ENCODE measurements at places on chromosomes 12 and 14. TPM values are rescaled to one million over a fixed set of nuclear protein-coding genes. Genes with fewer than 3 reads are reported as not detected.

- DNase-seq, result no peak
Observed at GRCh38 chr12:125454291-125454690, 389.1 kb downstream of the AACS start.

DNA sequence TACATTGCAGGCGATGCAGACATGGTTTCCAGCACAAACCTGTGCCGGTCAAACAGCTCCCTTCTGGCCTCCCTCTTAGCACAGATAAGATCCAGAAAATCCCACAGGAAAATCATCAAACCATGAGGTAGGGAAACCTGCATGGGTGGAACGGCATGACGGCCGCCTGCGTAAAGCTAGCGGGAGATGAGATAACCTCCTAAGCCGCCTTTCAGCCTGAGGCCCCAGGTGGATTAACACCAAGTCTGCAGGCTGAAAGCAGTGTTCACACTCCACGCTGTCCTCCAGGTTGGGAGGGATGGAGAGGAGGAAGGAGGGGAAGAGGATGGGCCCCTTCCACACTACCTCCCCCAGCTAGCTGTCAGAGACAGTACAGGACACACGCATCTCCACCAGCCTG, 63.8 kb downstream of the TSPAN11 start:
- no peak for DNase-seq

DNA sequence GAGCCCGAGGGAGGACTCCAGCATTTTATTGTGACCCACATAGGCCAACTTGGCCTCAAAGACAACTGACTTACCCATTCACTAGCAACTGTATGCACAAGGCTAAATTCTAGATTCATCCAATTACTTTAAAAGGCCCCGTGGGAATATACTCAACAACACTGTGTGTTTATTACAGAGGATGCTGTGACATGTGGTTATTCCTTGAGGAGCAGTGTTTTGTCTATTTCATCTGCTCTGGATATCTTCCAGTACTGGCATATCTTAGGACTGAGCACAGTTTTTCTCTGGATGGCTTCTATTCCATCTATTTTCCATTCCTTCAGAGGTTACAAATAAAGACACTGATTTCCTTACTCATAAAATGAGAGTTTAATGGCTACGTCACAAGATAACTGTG, 87.2 kb upstream of the KRAS start:
- no peak for DNase-seq

Gene RFX4
- not detected for total RNA-seq

Gene STAC3
- total RNA-seq, result 5.7 TPM

DNA sequence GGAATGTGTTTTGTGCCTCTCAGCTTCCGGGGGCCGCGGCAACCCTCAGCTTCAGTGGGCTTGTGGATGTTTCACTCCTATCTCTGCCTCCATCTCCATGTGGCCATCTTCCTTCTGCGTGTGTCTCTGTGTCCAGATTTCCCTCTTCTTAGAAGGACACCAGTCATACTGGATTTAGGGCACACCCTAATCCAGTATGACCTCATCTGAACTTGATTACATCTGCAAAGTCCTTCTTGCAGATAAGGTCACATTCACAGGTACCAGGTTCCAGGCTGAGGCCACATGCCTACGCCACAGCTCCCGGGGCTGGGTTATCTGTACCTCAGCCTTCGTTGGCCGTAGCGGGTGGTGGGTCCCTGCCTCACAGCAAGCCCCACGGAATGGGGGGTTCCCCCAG, 68.9 kb downstream of the ZNF664 start:
- DNase-seq, result no peak

Gene REM2
- 0.66 TPM for total RNA-seq

DNA sequence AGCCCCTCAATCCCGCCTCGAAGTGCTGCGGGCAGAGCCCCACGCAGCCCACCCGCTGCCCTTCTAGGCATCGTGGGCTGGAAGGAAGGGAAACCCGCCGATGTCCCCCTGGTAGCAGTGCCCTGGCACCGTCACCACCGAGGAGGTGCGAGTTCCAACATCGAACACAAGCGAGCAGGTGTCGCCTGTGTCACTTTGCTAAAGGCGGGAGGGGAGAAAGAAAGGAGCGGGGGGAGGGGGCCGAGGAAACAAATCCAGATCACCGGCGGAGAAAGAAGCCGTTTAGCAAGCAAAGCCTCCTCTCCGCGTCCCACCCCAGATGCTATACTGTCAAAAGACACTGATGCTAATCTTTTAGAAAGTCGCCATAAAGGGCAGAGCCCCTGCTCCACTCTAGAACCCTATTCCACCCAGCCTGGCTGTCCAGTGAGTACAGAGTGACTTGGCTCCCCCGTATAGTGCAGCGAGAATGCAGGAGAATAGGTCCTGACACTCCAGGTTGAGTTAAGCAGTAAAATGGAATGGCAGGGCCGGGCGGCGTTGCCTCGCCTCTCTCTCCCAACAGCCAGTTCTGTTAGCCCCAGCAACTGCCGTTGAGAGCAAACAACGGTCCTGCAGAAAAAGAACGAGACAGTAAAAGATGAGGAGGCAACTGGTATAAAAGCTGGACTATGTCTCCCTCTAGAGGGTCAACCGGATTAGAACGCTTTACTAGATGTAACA, 67.9 kb upstream of the USP15 start:
- peak; percentile 20 for DNase-seq

- no peak for DNase-seq
Observed at GRCh38 chr12:32702946-32703345, 23.8 kb downstream of the DNM1L start.

GRCh38 chr12:52020539-52021336, 14.0 kb downstream of the TAMALIN start:
- no peak for DNase-seq

DNA sequence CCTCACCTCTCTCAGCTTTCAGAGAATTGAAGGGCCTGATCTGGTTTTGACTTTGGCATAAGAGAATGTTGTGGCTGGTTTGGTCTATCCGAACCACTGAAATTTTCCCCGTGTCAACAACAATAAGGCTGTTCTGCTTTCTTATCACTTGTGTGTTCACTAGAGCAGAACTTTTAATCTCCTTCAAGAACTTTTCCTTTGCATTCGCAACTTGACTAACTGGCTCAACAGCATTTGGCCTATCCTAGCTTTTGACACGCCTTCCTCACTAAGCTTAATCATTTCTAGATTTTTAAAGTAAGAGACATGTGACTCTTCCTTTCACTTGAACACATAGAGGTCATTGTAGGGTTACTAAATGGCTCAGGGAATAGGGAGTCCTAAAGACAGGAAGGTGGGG, 25.9 kb upstream of the EDDM3A start:
- DNase-seq, result no peak

Gene HOXC5
- total RNA-seq, result not detected

DNA sequence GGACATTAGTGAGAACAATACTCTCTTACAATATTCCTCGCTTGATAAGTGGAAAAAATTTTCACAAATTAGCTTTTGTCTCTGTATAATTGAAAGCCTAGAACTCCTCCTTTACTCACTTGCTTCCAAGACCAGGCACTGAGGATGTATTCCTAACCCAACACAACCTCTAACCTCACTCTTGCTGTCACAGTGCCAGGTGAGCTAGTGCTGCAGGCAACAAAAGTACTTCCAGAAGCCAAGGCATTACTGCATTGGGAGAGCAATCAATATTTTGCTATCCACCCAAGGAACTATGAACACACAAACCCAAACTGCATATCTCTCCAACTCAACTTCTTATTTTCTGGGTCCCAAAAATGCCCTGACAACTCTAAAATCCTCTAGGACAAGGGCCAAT, 1081.0 kb downstream of the VRK1 start:
- no peak for DNase-seq

- DNase-seq, result no peak
Observed at GRCh38 chr12:79848339-79848738, 86.6 kb downstream of the PPP1R12A start.

- no peak for DNase-seq
Observed at GRCh38 chr14:69624136-69624535, 12.7 kb downstream of the SUSD6 start.

- peak; percentile 58 for DNase-seq
Observed at GRCh38 chr12:46177837-46178608, 90.8 kb downstream of the SLC38A1 start.

Gene RDH12
- total RNA-seq, result not detected

Gene KRT2
- total RNA-seq, result 0.08 TPM

GRCh38 chr12:16070113-16070512, 159.0 kb downstream of the DERA start:
- DNase-seq, result no peak

- no peak for DNase-seq
Observed at GRCh38 chr14:68779761-68780323, 13.0 kb downstream of the ZFP36L1 start.

DNA sequence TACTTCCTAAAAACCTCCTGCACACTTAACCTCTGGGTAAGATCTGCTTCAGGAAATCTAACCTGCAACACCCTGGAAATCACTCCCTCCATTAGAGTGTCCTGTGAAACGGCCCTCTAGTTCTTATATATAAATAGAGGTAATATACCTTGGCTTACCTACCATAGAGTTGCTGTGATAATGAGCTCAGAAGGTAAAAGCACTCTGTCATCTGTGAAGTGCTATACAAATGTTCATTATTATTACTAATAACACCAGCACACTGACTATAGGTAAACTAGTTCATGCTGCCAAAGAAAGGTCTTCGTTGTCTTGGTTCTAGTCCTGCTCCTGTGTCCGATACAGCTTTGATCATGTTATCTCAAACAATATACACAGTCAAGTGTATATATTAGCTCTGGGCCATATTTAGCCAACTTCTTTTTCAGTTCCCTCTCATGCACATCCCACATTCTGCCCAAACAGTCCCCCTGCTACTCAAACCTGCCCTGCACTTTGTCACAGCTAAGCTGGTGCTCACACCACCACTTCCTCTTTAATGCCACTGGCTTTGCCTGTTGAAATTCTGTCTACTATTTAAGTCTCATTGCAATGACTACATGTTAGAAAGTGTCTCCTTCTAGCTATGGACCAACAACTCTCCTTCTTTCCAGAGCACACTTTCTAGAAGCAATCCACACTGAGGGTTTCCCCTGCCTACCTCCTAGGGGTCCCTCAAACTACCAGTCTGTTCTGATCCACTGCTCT, 5.1 kb downstream of the E2F7 start:
- peak; percentile 85 for DNase-seq

Gene PIWIL1
- total RNA-seq, result not detected

GRCh38 chr12:67274186-67274585, 5.0 kb downstream of the CAND1 start:
- no peak for DNase-seq

Gene BATF
- total RNA-seq, result 107 TPM

DNA sequence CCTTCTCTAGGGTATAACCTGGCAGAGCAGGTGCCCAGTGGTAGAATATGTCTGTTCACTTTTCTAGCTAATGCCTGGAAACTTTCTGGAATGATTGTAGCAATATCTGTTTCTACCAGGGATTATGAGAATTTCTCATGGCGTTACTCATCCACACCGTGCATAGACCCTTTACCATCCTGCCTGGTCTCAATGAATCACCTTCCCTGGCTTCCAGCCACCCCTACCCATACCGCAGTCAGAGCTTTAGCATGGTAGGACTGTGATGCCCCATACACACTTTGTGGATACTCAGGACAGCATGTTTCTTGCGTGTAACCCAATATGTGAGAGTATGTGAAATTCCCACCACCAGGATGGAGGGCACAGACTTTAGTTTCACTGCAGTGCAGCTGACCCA, 45.4 kb downstream of the TUNAR start:
- DNase-seq, result no peak

DNA sequence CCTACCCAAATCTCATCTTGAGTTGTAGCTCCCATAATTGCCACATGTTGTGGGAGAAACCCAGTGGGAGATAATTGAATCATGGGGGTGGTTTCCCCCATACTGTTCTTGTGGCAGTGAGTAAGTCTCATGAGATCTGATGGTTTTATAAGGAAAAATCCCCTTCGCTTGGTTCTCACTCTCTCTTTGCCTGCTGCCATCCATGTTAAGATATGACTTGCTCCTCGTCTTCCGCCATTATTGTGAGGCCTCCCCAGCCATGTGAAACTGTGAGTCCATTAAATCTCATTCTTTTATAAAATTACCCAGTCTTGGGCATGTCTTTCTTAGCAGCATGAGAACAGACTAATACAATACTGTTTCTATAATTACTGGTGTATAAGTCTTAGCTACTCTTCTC, 6.5 kb upstream of the BCAT1 start:
- DNase-seq, result no peak

Gene CCDC175
- total RNA-seq, result not detected

Gene MGAT4C
- not detected for total RNA-seq

- peak; percentile 50 for DNase-seq
Observed at GRCh38 chr12:99130808-99131553, 485.9 kb downstream of the APAF1 start.

DNA sequence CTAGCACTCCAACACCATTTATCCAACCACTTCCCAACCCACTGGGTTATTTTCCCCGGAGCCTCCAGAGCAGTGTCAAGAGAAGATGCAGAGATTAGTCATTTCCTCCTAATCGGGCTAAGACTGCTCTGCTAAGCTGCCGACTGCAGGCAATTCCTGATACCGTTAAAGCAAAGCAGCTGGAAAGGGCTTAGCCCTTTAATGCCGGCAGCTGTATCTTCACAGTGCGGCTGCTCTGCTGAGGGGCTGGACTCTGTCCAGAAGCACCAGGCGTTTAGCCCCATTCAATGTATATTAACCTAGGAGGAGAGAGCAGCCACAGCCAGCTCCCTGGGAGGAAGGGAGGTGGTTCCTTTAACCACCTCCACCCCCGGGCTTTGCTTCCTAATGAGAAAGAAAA, 11.1 kb downstream of the AQP6 start:
- no peak for DNase-seq

DNA sequence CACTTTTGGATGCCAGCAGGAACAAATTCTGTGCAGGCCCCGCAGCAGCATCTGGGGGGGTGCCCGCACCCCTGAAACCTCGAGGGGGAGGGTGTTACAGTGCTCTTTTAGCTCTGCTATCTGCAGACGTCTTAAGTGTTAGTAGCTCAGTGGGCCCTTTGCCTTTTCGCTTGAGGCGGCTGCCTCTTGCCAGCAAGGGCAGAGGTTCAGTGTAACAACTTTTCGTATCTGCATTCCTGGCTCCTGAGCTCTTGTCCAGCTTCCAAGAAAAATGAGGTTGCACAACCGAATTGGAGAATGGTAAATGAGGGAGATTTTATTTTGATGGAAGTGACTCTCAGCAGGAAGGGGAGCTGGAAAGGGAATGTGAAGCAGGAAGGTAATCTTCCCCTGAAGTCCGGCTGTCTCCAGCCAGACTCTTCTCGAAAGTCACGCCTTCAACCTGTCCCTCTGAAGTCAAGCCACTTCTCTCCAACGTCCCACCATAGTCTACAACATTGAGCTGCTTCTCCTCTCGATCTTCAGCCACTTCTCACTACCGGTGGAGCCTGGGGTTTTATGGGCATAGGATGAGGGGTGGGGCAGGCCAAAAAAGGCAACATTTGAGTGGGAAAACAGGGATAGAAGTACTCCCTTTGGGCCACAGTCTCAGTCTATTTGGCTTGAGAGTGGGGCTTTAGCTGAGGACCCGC, 17.8 kb downstream of the TAS2R50 start:
- DNase-seq, result no peak

DNA sequence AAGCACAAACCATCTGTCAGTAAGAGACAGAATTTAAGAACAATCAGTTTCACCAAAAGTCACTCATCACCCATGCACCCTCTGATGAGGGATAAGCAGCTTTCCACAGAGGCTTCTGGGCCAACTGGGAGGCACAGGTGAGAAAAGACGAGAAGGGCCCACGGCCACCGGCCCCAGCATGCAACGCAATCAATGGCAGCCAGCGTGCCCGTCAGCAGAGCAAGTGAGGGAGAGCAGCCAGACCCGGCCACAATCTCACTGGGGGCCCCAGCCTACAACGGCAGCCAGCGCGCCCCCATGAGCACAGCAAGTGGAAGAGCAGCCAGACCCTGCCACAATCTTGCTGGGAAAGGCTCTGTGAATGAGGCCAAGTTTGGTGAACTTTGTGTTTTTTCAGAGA, 13.3 kb downstream of the ANKLE2 start:
- DNase-seq, result no peak

- no peak for DNase-seq
Observed at GRCh38 chr14:106058342-106058741, 532.0 kb downstream of the TMEM121 start.

Data from GM12878 (cell line).